ENCODE measurements at places on chromosomes 16 and 17.

DNA sequence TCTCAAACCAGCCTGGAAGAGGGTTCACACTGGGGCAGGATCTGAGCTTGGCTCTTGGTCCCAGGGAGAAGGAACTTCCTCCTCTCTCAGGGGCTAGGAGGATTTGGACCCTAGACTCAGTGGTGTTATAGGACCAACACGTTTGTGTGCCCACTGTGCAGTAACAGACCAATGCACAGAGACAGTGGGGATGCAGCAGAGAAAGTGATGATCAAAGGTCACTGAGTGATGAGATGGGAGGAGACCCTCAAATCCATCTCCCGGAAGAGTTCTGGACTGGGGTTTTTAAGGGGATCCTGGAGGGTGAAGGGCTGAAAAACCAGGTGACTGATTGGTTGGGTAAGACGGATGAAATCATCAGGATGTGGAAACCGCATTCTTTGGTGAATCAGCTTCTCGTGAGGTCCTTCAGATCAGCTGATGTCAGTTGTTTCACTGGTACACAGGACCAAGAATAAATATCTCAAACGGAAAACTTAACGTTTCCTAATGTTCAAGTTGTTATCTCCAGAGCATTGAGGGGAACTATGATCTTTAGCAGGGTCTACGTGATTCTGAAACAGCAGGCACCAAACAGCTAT lies 3.3 kb upstream of the VAC14 start:
- DNase-seq: peak; percentile 64

GRCh38 chr16:54199487-54200160 lies 87.0 kb downstream of the IRX3 start:
- no peak for DNase-seq

GRCh38 chr17:64155751-64156544 lies 26.0 kb upstream of the ERN1 start:
- DNase-seq: peak; percentile 21

DNA sequence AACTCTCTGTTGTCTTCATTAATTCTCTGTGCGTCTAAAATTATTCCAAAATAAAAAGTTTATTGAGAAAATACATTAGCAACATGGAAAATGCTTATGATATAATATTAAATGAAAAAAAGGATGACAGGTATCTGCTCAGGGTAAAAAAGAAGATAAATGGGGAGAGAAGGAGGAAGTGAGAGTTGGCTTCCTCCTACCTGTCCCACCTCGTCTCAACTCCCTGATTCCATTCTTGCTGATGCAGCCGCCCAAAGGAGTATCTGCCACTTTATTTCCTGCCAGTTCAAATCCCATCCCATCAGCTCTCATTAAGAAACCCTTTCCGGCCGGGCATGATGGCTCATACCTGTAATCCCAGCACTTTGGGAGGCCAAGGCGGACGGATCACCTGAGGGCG lies 72.5 kb upstream of the ALOX12 start:
- no peak for DNase-seq

DNA sequence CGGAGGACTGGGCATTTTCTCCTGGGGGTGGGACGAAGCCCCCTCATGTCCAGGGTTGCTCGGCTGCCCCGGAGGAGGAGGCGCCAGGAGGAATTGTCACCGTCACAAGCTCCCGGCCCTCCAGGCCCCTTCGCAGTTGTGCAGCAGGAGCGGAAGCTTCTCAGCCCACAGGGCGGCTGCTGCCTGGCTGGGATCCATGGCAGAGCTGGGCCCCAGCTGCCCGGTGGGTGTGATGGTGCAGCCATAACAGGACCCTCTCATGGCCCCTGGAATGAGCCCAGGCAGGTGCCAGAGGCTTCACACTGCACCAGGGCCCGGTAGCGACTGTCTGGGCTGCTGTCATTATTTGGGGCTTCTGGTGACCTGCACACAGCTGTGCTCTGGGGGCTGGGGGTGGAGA lies 54.9 kb upstream of the GNG13 start:
- DNase-seq: no peak

DNA sequence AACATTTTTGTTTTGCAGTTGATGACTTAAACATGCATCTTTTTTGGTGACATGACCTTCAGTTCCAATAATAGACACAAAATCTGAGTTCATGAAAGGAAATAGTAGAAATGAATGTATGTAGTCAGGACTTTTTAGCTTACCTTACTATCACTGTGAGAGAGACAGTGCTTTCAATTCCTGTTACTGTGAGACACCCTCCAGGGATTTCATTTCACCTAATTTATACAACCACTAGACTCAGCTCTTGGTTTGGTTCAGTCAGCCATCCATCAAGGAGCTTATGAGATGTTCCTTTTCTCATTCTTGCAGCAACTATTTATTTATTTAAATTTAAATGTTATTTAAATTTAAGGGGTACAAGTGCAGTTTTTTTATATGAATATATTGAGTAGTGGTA lies 77.9 kb downstream of the MAP2K4 start:
- no peak for DNase-seq

- no peak for DNase-seq
These were observed 1.4 kb downstream of the STAT5A start for GRCh38 chr17:42289611-42290181.

- peak; percentile 78 for DNase-seq
These were observed 14.0 kb downstream of the FMNL1 start for GRCh38 chr17:45235416-45236281.

DNA sequence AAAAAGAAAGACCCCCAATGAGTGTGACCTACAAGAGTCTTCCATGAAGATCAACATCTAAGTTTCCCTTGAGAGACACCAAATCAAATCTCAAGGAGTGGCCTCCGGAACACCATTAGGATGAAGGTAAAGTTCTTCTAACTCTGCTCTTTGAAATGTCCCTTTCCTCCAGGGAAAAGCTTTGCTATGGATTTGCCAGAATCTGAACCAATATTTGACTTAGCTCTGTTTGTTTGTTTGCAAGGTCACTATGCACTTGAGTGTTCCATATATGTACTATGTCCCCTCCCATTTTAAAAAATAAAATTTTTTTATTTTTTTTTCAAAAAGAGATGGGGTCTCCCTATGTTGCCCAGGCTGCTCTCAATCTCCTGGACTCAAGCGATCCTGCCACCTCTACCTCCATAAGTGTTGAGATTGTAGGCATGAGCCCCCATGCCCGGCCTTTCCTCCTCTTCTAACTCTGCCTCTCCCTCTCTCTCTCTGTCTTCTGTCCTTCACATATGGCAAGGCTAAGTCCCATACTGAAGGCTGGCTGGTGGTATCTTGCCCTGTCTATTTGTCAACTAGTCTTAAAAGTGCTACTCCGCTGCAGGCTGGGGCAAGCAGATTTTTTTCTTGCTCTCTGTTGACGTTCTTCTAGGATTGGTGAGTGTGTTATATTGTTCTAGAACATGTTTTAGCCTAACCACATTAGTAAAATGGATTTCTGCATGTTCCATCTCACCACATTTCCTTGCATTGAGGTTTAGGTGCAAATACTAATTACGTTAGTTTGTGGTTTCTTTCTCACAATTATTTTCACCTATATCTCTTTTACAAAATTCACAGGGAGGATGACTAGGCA lies 276.7 kb upstream of the DYNLRB2 start:
- DNase-seq: no peak

DNA sequence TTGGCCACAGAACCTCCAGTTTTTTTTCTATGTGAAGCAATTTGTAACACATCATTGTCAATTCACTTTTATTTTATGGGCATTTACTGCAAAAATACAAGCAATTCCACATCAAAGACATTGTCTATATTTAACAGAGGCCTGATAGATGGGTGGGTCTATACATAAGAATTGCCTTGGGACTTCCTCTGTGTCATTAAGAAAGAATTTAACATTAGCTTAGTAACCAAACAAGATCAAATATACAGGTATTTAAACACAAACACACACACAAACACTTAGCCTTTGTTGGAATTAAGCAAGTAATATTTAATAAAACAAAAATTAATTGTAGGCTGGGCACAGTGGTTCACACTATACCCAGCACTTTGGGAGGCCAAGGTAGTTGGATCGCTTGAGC lies 4.3 kb upstream of the PITPNC1 start:
- DNase-seq: no peak

- DNase-seq: no peak
These were observed 134.1 kb upstream of the TOX3 start for GRCh38 chr16:52680993-52681392.

DNA sequence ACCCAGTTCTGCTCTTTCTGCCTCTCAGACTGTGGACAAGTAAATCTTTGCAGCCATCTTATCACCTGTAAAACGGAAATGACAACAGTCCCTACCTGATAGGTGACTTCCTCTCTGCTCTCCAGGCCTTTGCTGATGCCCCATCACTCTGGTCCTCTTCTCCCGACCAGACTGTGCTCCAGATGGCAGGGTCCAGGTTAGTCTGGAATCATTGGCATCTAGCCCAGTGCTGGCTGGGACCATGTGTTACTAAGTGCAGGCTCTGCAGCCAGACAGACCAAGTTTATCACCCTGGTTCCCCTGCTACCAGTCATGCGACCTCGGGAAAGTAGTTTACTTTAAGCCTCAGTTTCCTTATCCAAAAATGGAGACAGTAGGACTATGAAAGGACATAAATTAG lies 1.8 kb upstream of the NUBP1 start:
- DNase-seq: no peak

DNA sequence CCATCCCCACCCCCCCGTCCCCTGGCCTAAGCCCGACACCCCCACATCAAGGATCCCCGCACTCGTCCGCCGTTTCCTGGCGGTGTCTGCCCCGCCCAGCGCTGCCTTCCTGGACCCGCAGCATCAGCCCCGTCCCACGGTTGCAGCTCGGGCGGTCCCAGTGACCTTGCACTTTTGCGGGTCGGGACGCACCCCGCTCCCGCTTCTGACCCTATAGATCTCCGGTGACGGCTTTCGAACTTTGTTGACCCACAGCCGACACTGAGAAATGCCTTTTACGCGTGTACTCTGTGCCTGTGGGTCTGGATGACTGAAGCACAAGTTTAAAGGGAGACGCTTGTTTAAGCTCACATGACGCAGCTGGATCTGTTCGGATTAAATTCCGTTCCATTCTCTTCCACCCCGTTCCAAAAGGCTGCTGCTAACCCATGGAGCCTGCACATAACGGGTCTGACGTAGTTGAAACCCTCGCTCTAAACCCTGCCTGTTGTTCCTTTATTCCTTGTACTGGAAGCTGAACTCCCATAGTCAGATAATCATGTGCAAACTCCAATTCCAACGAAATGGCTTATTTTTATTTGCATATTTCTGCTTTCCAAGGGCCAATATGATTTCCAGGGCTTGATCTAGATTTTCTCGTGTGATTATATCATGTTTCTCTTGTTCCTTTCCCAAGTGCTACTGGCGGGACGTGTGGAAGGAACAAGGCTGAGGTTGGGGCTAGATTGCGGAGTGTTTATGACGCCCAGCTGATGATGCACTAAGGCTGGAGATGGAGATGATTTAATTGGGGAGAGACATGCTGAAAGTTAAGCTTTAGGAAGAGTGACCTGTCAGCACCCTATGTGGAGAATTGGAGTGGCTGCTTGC lies 834 bp downstream of the FLYWCH1 start:
- DNase-seq: no peak

DNA sequence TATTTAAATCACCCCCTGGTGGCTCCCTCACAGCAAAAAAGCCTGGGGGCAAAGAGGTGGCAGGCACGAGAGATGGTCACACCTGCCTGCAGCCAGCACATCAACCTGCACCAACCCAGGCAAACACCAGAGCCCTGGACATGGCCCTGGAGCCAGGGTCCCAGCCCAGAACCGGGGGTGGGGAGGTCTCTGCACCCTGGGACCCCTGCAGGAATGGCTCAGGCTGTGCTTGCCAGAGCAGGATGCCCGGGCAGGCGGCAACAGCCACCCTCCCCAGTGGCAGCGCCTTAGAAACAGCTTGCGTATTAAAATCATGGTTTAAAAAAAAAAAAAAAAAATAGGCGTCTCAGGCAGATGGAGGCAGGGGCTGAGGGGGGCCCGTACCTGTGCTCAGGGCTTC lies 16.2 kb downstream of the MYBBP1A start:
- DNase-seq: no peak

GRCh38 chr17:52035336-52035915 lies 123.1 kb downstream of the CA10 start:
- no peak for DNase-seq

GRCh38 chr16:77696149-77696548 lies 26.2 kb upstream of the NUDT7 start:
- DNase-seq: no peak

- DNase-seq: no peak
These were observed 31.4 kb downstream of the CCR7 start for GRCh38 chr17:40533896-40534295.

GRCh38 chr17:79039886-79040285 lies 15.9 kb downstream of the C1QTNF1 start:
- no peak for DNase-seq

DNA sequence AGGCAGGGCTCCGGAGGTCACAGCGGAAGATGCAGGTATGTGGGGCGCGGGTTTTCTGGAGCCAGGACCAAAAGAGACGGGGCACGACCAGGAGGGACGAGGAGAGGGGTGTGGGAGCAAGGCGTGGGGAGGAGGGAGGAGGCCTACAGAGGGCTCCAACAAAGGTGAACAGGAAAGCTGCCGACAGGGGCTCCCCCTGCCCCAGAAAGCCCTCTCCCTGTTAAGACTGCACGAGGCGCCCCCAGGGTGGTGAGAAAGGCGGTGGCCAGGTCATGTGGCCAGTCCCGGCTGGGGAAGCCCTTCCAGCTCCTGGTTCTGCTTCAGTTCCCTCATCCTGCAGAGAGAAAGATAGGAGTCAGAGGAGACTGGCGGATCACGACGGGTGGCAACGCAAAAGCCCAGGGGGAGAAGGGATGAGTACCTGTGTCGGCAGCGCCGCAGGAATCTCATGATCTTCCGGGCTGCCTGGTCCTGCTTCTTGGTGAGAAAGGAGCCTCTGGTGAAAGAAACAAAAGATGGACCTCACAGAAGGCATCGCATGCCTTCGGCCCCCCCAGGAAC lies 949 bp upstream of the SPAG7 start:
- no peak for DNase-seq

DNA sequence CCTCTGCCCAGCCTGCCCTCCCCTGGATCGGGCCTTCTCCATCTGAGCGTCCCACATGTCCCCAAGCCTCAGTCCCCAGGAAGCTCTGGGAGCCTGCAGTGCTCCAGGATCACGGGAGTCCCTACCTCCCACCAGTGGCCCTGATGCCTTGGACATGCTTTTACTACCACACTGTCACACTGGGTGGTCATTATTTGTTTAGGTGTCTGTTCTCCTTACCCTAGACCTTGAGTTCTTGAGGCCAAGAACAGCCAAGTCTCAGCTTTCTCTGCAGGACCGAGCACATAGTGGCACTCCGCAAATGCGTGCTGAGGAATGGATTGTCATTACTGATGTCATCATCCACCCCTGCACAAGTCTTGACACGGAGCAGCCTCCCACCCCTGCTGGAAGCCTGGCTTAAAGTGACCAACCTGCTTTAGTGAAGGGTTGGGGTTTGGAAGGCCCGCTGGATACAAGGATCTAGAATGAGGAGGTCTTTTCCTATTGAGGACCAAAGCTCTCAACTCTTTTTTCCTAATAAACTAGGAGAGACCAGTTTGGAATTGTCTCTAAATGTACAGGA lies 132.9 kb upstream of the CRHR1 start:
- DNase-seq: no peak

DNA sequence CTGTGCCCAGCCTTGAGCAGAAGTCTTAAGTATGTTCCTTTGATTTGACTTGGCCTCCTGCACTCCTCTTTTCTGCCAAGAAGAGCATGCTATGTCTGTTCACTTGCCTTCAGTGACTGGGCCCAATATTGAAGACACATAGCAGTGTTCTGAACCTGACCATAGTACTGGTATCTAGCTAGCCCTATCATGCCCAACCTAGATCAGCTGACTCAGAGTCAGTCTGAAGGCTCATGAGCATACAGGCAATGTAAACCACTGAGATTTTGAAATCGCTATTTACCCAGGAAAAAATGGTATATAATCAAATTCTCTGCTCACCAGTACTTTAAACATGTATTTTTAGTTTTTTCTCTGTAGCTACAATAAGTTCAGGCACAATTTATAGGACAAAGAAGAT lies 129.4 kb downstream of the TANC2 start:
- DNase-seq: no peak

Measured in CD14-positive monocyte (primary cell).